ENCODE measurements at places on chromosomes 6 and 20. TPM values are rescaled to one million over a fixed set of nuclear protein-coding genes. Genes with fewer than 3 reads are reported as not detected.

DNA sequence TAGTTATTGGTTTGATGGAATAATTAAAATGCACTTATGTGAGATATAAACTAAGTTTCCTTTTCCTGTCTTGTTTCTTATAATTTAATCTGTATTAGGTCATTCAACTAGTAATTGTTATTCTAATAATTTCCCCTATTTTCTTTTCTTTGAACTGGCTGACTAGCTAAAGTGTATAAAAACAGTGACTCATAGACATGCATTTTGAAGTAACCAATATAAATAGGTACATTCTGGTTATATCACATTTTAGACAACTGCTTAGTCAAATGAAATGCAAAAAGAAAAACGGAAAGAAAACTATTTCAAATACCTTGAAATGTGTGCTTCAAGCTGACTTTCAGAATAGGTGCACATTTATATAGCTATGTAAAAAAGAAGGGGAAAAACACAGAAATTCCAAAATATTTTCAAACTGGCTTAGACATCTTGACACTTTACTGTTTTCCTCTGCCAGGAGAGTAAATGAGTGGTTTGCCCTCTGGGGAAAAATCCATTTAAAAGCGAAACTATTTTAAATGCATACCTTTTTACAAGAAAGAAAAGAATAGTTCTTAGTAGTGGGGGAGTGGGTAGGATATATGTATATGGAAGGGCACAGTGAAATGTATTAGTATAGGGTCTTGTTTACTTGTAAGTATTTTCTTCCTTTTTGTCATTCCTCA is 28.3 kb downstream of the KCNQ5 start:
- peak; percentile 27 for DNase-seq

DNA sequence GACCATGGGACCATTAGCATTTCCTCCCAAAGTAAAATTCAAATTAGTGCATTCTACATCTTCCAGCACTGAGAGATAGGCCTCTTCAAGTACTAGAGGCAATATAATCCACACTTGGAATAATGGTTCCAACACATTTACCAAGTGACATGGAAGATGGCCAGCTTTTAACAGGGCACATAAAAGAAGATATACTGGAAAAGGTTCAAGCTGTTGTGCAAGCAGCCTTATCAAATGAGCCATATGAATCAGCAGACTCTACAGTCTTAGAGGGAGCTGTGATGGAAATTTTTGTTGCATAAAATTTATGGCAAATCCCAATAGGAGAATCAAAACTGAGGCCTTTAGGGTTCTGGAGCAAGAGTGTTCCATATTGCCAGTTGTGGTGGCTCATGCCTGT is 526.6 kb upstream of the IRAK1BP1 start:
- peak; percentile 1 for DNase-seq

Gene RWDD1
- total RNA-seq = 21.9 TPM

- no peak for DNase-seq
Measured at GRCh38 chr6:47665112-47665511, 33.3 kb upstream of the ADGRF4 start.

DNA sequence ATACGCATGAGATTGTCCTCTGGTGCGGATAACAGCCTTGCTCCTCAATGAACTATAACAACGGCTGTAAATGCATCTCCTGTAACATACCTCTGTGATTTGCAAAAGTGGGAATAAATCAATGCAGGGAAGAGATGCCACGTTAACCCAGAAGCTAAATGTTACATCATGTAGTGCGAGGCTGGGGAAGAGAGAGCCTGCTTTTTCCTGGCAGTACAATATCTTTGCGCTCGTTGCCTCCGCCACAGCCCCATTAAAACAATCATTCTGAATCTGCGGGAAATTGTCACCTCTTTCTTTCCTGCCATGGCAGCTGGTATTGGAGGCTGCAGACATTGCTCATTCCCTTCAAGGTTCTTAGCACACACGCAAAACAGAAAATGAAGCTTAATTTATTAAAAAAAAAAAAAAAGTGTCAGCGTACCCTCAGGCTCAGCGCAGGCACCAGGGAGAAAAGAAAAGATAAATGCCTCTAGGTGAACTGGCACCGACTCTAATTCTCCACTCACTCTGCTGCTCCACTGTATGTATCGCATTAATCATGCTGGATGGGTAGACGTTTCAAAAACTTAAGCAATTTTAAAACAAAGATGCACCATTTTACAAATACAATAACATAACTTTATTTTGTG is 70.2 kb upstream of the TFB1M start:
- no peak for DNase-seq

GRCh38 chr6:85594197-85594930 is 706 bp upstream of the SNX14 start:
- DNase-seq = no peak

GRCh38 chr20:16397086-16397485 is 176.2 kb downstream of the KIF16B start:
- peak; percentile 73 for DNase-seq

GRCh38 chr6:158357570-158358216 is 45.4 kb downstream of the TULP4 start:
- no peak for DNase-seq

DNA sequence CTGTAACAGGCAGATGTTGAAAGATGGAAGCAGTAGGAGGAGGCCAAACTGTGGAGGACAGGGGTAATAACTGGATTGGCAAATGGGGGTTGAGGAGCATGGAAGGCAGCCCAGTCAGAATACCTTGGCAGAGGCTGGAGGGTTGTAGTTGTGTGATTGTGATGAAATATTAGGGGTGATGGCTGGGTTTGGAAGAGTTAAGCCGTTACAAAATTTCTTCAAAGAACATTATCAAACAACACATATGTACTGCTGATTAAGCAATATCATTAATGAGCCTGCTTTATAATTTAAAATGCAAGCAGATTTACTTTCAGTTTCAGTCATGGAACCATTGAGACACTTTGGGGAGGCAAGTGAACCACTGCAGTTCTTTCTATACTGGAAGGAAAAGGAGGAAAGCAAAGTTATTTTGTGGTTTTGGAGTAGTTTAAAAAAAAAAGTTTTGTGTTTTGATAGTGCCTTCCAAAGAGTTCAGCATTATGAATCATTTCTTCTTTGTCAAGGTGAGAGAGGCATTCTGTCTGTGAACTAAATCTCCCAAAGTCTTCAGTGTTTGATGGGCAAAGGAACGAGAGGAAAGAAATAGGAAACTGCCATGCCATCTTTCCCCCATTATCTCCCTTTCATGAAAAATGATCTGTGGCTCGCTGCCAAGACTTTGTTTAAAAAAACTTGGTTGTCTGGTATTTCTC is 20.7 kb downstream of the FOXO3 start:
- peak; percentile 87 for DNase-seq

- DNase-seq = no peak
Measured at GRCh38 chr6:16595514-16596120, 165.6 kb downstream of the ATXN1 start.

Gene GABRR2
- total RNA-seq = not detected

All from umbilical cord (tissue), 2 donors.